ENCODE measurements at places on chromosomes 11 and 22. TPM values are rescaled to one million over a fixed set of nuclear protein-coding genes. Genes with fewer than 3 reads are reported as not detected.

Gene LRRC10B
- 0.54 TPM for total RNA-seq

Gene AIFM3
- total RNA-seq, result 1.1 TPM

Gene INPP5J
- 21.5 TPM for total RNA-seq

- H3K4me3 ChIP-seq, result no peak overlapping the region
- peak; percentile 59 for DNase-seq
- H3K27ac ChIP-seq, result peak overlapping the region; percentile 16
Measured at GRCh38 chr11:128394431-128395089, 192.8 kb downstream of the ETS1 start.

All from heart right ventricle (tissue), 16 donors.